Activated CD4-positive, alpha-beta T cell treated with anti-CD3 and anti-CD28 coated beads, Interleukin-2, amount 10 ng/mL, durations not matched to agents 7 days and 5 days (primary cell): ENCODE measurements at places on chromosomes 11 and 22. TPM values are rescaled to one million over a fixed set of nuclear protein-coding genes. Genes with fewer than 3 reads are reported as not detected.

The RFPL2 gene
- 0.30 TPM for total RNA-seq

DNA sequence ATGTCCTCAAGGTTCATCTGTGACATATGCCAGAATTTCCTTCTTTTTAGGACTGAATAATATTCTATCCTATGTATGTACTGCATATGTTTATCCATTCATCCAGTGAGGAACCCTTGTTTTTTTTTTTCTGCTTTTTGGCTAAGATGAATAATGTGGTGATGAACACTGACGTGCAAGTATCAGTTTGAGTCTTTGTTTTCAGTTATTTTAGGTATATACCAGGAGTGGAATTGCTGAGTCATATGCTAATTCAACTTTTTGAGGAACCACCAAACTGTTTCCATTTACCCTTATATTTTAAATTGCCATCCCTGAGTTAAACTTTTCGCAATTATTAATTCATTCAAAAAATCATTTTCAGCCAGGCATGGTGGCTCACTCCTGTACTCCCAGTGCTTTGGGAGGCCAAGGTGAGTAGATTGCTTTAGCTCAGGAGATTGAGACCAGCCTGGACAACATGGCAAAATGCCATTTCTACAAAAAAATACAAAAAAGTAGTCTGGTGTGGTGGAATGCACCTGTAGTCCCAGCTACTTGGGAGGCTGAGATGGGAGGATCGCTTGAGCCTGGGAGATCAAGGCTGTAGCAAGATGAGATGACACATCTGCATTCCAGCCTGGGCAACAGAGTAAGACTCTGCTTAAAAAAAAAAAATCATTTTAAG, 64.2 kb downstream of the MICAL2 start:
- H3K27me3 ChIP-seq = no peaks in the 10 kb centered on the region
- DNase-seq = no peak
- H3K4me3 ChIP-seq = peak overlapping the region; percentile 14
- peaks cover 66% of the 10 kb centered on the region for H3K4me1 ChIP-seq
- peaks cover 27% of the 10 kb centered on the region for H3K36me3 ChIP-seq

- peak; percentile 85 for DNase-seq
- peak overlapping the region; percentile 92 for H3K4me3 ChIP-seq
- peaks cover 25% of the 10 kb centered on the region for H3K36me3 ChIP-seq
- peak overlapping the region; percentile 100 for H3K27ac ChIP-seq
- H3K4me1 ChIP-seq = peaks cover 53% of the 10 kb centered on the region
These were observed 658 bp upstream of the ARFGAP2 start for GRCh38 chr11:47177229-47177845.

GRCh38 chr22:41929418-41929810, 2.8 kb upstream of the TNFRSF13C start:
- no peak overlapping the region for H3K27ac ChIP-seq
- H3K4me3 ChIP-seq = no peak overlapping the region
- H3K4me1 ChIP-seq = peaks cover 10% of the 10 kb centered on the region
- no peak for DNase-seq
